ENCODE measurements at places on chromosomes 12 and 14.

DNA sequence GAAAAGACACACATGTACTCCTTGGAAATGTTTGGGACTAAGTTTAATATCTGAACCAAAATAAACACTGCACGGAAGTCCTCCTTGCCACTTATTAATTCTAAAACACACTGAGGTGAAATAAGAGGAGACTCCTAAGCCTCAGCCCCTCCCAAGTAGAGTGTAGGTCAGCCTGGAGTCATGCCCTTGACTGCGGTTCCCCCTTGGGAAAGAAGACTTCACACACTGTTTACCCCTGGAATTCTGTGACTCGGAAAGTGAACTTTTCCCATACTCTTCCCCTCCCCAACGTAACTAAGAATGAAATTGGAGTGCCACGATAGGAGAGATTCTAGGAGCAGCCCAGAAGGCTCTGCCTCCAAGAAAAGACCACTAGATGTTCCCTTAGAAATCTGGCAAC, 8.6 kb upstream of the TFCP2 start:
- no peaks in the 10 kb centered on the region for H3K27me3 ChIP-seq
- H3K4me1 ChIP-seq, result no peaks in the 10 kb centered on the region
- H3K27ac ChIP-seq, result no peak overlapping the region
- no peak for DNase-seq
- H3K4me3 ChIP-seq, result no peak overlapping the region

- no peaks in the 10 kb centered on the region for H3K36me3 ChIP-seq
- H3K27me3 ChIP-seq, result no peaks in the 10 kb centered on the region
- no peak overlapping the region for H3K27ac ChIP-seq
- peaks cover 12% of the 10 kb centered on the region for H3K4me1 ChIP-seq
- no peak overlapping the region for H3K4me3 ChIP-seq
These were observed 83.7 kb upstream of the BTG1 start for GRCh38 chr12:92229381-92229780.

GRCh38 chr12:40971911-40972310, 216.2 kb upstream of the PDZRN4 start:
- H3K4me3 ChIP-seq, result no peak overlapping the region
- no peak overlapping the region for H3K27ac ChIP-seq
- H3K4me1 ChIP-seq, result no peaks in the 10 kb centered on the region
- no peak for DNase-seq
- no peaks in the 10 kb centered on the region for H3K27me3 ChIP-seq

DNA sequence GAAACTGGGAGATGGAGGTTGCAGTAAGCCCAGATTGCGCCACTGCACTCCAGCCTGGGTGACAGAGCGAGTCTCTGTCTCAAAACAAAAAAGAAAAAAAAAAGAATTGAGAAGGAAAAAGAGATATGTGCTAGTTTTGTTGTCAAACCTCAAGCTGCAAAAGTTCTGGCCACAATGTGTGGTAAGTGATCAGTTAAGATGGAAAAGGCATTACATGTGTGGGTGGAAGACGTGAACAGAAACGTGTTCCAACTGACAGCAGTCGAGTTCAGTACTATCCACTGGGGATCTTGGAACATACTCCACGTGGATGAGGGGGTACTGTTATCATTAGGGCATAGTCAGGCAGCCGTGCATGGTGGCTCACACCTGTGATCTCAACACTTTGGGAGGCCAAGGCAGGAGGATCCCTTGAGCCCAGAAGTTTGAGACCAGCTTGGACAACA, 17.3 kb downstream of the GPR68 start:
- H3K4me1 ChIP-seq, result peaks cover 9% of the 10 kb centered on the region
- no peak for DNase-seq
- H3K27ac ChIP-seq, result no peak overlapping the region
- no peaks in the 10 kb centered on the region for H3K27me3 ChIP-seq

DNA sequence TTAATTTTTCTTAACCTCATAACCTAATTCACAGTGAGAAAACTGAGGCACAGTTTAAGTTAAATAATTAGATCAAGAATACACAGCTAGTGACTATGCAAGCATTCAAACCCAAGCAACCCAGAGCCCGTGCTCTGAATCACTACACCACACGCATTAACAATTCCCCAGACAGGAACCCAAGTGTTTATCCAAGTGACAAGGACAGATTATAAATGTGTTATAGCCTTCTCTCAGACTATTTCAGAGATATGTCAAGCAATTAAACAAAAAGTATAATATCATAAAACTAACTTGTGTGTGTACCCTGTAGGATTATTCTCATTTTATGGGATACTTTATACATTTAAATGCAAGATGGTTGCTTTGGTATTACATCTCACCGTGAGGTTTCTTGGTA, 43.8 kb downstream of the MED13L start:
- no peaks in the 10 kb centered on the region for H3K27me3 ChIP-seq
- no peak for DNase-seq
- H3K4me1 ChIP-seq, result peaks cover 5% of the 10 kb centered on the region
- peaks cover 19% of the 10 kb centered on the region for H3K36me3 ChIP-seq
- no peak overlapping the region for H3K4me3 ChIP-seq
- no peak overlapping the region for H3K27ac ChIP-seq
